ENCODE measurements at places on chromosomes 6 and 20. TPM values are rescaled to one million over a fixed set of nuclear protein-coding genes. Genes with fewer than 3 reads are reported as not detected.

GRCh38 chr6:12369781-12370262 is 79.7 kb downstream of the EDN1 start:
- no peak for DNase-seq

GRCh38 chr20:34891166-34892062 is 15.0 kb downstream of the ACSS2 start:
- DNase-seq = no peak

DNA sequence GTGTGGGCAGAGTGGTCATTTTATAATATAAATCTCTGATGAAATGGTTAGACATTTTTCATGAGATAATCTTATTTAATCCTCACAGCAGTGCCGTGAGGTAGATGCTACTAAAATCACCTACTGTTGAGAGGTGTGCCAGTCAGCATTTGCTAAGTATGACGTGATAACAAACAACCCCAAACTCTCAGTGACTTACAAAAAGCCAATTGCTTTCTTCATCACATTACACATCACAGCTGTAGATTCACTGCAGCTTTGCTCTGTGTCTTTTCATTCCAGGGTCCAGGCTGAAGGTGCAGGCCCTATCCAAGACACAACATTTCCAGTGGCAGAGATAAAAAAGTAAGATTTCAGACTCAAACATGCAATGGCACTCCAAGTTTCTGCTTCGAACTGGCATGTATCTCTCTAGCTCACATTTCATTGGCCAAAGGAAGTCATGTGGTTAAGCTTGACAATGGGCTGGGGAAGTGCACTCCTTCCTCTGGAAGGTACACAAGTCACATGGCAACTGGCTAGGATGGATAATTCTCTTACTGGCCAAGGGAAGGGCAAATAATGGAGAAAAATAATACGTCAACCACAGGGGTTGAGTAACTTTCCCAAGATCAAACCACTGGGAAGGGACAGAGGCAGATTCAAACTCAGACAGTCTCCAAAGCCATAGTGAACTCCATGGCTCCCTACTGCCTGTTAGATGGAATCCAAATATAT is 69.5 kb upstream of the EPB41L1 start:
- no peak for DNase-seq

HCK gene
- total RNA-seq = 7.0 TPM

GRCh38 chr6:156174031-156174890 is 602.9 kb upstream of the ARID1B start:
- DNase-seq = no peak

MOG gene
- 12.6 TPM for total RNA-seq

GRCh38 chr6:90860822-90861601 is 274.1 kb upstream of the MAP3K7 start:
- DNase-seq = no peak

GRCh38 chr6:104638841-104639290 is 220.9 kb downstream of the HACE1 start:
- peak; percentile 70 for DNase-seq

Measured in Right ventricle myocardium inferior (tissue), 1 donor.